ENCODE measurements at places on chromosomes 11 and 22.

DNA sequence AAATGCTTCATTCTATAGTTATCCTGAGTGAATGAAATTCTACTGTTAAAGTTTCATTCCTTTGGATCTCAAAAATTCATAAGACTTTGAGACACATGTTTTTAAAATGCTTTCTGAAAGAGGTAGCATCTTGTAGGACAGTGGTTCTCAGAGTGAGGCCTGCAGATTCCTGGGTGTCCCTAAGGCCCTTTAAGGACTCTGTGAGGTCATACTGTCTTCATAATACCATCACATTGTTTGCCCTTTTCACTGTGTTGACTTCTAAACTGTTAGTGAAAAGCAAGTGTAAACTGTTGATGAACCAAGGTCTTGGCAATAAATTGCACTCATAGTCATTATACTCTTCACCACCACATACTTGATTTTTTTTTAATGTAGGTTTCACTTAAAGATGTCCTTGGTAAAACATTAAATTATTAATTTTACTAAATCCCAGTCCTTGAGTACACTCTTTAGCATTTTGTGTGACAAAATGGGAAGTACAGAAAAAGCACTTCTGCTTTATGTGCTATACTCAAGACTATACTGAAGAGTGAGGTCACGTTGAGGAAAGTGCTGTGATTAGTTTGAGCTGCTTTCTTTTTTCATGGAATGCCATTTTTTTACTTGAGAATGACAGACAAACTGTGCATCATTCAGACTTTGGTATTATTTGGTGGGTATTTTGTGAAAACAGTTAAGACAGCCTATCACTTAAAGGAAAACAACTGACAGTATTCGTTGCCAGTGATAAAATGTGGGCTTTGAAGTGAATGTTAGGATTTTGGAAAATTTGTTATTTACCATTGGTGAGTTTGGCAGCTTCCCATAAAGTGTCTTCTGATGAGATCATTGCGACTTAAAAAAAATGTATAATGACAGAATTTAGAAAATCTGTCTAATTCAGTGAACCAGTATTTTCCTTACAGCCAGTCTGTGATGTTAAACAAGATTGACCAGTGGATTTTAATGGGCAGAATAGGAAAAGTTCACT, 61.1 kb downstream of the SPECC1L start:
- peak; percentile 62 for DNase-seq

DNA sequence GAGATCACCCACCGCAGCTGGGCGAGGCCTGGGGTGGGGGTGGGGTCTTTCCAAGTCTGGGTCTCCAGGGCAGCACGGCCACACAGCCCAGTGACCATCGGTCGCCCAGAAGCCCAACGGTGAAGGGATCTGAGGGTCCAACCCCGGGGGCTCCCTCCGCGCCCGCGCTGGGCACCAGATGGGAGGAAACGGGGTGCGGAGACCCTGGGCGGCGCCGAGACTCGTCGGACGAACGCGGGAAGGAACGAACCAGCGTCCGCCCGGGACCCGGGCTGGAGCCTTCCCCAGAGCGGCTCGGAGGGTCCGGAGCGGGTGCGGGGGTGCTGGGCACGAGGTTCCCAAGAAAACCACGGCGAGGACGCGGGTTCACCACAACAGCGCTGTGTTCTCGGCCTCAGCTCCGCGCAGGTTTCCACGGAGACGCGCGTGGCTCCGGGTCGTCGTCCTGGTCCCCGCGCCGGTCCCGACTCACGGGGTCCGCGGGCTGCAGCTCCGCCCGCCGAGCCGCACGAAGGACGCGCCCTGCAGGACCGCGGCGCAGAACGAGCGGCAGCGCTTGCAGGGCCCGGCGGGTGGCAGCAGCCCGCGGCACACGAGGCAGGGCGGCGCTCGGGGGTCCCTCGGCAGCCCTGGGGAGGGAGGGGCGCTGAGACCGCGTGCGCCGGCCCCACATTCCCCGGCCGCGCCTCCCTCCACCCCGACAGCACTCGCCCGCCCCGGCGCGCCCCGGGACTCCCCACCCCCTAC, 2.3 kb upstream of the IL17REL start:
- DNase-seq = no peak

DNA sequence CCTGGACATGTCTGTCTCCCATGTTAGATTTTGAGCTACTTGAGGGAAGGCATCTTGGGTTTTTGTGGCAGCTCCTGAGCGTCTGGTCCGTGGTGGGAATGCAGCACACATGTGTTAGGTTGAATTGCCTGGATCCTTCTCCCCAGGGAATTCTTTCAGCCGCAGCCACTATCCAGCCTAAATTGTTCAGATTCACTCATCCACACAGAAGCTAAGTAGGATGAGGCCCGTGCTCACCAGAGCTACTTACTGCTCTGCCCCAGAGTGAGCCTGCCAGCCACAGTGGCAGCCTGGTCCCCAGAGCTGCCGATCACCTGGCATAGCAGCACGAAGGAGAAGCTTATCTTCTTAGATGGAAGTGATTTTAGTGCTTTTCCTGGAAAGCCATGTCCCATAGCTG, 34.4 kb upstream of the SORL1-AS1 start:
- DNase-seq = no peak

DNA sequence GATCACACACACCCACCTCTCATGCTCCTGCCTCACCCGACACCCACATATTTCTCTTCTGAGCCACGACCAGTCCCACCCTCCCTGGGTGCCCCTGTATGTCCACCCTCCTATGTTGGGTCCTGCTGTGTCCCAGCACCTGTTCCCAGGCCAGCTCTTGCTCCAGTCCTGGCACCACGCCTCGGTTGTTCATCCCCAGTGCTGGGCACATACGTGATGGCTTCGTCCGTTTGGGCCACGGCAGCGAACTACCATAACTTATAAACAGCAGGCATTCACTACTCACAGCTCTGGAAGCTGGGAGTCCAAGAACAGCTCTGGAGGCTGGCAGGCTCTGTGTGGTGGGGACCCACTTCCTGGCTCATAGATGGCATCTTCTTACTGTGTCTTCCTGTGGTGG, 116.9 kb downstream of the BRD1 start:
- no peak for DNase-seq

DNA sequence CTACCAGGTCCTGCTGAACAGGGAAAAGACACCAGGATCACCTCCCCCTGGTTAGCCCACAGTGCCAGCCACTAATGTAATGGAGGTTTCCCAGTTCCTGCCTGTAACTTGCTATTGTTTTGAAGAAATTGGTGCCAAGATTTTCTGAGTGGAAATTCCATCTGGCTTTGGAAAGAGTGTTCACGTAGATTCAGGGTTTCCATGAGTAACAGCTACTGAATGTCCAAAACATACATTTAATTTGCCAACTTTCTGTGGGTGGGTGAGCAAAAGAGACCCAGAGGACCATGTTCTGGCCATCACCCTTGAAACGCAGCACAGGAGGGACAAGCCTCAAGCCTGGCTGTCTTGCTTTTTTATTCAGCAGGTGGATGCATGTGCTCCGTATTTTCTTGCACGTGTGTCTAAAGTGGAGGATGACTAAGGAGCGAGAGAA, 8.8 kb upstream of the DKK3 start:
- no peak for DNase-seq

- no peak for DNase-seq
These were observed 41.7 kb downstream of the EXPH5 start for GRCh38 chr11:108551651-108552462.

- DNase-seq = peak; percentile 3
These were observed 1348.2 kb upstream of the RAG2 start for GRCh38 chr11:37946155-37946766.

- no peak for DNase-seq
These were observed 7.0 kb downstream of the BEST1 start for GRCh38 chr11:61957021-61957770.

DNA sequence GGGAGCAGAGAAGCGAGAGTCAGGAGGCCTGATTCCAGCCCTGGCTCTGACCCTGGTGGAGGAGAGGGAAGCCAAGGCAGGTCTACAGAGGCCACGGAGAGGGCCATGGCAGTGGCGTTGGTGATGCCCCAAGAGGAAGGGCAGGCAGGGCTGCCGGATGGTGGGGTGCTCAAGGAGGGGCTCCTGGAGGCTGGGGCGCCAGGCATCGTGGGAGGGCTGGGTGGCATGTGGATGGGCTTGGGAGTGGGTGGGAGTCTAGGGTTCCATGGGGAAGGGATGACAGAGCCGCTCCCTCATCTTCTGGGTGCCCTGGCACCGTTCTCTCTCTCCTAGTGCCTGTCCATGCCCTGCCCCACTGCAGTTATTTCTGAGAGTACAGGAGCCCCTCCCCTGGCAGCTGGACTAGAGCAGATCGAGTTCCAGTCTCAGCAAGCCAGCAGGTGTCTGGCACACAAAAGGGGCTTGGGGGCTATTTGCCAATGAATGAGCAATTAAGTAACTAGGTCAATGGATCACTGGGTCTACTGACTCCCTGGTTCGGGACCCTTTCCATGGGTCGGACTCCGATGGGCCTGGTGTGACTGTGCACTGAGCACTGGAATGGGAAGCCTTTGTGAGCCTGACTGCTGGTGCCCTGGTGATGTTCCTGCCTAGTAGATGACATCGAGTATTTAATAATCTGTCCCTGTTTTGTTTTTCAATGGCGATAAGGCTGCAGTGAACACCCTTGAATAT, 570.0 kb downstream of the TBC1D22A start:
- DNase-seq = no peak

GRCh38 chr22:31496735-31497146, 405 bp downstream of the SFI1 start:
- DNase-seq = no peak

GRCh38 chr11:77106321-77106720, 3.7 kb downstream of the OMP start:
- DNase-seq = peak; percentile 33

GRCh38 chr11:74460065-74460464, 7.3 kb downstream of the KCNE3 start:
- no peak for DNase-seq

DNA sequence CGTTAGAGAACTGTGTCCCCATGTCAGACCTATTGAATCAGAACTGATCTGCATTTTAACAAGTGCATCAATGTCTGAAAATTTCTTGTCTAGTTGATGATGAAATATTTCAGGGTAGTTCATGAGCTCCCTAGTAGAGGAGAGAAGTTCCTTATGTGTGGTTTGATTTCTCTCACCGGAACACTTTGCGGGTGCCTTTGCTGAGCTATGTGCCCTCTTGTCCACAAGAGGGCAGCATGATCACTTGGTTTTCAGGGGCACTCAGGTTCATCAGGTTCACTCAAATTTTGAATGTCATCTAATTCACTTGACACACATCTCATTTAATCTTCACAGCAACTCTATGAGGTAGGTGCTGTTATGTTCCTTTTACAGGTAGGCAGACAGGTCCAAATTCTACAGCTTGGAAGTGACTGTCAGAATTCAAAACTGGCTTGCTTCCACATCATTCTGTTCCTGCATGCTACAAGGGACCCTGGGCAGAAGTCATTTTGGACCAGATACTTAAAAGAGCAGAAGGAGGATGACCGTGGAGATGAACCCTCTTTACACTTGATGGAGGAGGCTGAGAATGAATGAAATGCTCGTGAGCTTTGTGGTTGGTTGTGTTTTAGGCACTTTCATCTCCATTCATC, 55.6 kb downstream of the P4HA3 start:
- peak; percentile 75 for DNase-seq

DNA sequence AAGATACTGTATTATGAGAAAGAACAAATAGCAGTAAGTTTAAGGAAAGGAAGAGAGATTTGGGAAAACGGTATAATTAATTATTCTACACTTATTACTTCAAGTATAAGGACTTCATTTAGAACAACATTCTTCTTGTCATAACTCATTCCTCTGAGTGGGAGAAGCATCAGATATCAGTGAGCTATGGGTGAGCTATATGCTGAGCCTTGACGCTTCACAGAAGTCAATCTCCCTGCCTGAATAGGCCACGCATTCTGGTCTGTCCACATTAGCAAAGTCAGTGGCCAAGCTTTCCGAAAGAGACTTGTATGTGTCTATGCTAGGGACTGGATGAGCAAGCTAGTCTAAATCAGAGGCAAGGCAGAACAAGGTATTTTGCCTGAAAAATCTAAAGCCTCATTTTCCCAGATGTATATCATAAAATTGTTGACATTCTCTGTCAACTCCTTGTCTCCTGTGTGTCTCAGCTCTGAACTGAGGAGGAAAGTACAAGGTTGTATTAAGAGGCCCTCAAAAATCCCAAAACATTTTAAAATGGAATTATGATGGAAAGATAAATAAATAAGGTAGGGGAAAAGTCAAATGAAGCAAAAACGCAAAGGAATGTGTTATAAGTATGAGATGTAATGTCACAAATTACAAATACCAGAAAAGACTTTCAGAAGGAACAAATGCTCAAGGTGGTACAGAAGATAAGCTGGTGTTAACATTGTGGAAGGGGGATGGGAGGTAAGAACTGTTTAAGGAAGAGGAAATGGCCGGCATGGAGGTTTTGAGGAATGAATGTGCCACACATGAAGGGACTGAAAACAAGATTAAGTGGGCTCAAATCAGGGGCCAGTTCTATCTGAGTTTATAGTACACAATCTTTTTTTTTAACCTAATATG, 1.4 kb downstream of the OR52N2 start:
- peak; percentile 5 for DNase-seq

- DNase-seq = no peak
These were observed 2.2 kb downstream of the NCAM1 start for GRCh38 chr11:112963368-112963955.

DNA sequence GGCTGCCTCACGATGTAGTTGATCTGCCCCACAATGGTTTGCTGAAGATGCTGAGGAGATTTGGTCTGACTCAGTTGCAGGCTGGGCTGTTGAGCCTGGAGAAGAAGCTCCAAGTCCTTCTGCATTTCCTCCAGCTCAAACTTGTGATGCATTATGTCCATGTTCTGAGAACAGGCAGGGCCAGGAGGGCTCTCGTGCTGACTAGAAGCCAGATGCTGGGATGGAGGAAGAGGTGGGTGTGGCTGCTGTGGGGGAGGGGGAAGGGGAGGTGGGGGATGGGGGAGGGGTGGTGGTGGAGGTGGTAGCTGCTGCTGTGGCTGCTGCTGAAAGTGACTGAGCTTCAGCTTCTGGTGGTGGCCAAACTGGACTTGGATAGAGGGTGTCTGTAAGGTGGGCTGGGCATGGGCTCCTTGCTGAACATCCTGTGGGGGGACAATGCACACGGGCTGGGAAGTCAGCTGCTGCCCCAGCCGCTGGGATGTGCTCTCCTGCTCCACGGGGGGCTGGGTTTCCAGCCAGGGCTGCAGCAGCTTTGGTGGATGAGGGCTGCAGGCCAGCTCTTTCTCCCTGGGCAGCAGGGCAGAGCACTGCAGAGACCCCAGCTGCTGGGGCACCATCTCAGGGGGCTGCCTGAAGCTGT, 42.1 kb downstream of the TRIM66 start:
- no peak for DNase-seq

DNA sequence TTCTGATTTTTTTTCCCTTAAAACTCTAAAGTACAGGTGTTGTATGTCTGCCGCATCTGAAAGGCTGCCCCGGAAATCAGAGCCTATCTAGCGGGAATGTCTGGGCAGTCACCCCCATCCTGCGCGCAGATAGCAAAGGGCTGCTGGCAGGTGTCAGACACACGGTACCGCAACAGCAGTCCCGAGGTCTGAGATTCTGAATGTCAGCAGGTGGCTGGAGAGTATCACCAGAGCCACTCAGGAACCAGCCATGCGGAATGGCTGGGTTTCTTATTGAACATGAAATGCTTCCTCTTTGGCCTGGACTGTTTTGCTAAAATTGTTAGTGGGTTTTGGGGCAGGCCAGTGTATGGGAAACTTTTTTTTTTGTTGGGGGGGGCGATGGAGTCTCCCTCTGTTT, 53.3 kb downstream of the CERK start:
- peak; percentile 76 for DNase-seq

Measured in MV-4-11 (cell line).